ENCODE measurements at places on chromosomes 11 and 22. TPM values are rescaled to one million over a fixed set of nuclear protein-coding genes. Genes with fewer than 3 reads are reported as not detected.

DNA sequence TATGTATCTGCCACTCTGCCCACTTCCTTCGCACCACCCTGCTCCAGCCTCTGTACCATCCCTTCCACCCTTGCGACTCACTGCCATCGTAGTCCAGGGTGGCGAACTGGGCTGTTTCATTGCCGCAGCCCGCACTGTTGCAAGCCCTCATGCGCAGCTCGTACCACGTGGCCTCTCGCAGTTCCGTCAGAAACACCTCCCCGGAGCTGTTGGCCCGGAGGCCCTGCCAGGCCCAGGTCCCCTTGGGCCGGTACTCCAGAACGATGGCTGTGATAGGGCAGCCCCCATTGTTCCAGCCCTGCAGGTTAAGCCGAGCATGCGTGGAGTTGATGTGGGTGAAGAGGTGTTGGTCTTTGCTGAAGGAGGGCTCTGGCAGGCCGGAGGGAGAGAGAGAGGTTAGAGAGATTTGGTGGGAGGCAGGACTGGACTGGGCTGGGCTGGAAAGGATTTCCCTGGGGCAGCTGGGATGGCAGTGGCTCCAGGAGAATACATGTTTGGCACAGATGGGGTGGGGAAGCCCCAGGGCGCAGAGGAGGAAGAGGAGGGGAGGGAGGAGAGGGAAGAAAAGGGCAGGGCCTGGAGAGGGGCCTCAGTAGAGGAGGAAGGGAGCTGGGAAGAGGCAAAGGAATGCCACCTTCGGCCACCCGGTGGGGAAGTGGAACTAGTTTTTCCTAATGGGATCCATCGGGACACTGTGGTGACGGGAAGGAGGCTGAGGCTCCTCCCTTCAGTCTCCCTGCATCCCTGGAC is 109.6 kb downstream of the CEP164 start:
- DNase-seq = no peak

DCHS1 gene
- polyA plus RNA-seq = 36.1 TPM

SCN2B gene
- 3.0 TPM for polyA plus RNA-seq

DNA sequence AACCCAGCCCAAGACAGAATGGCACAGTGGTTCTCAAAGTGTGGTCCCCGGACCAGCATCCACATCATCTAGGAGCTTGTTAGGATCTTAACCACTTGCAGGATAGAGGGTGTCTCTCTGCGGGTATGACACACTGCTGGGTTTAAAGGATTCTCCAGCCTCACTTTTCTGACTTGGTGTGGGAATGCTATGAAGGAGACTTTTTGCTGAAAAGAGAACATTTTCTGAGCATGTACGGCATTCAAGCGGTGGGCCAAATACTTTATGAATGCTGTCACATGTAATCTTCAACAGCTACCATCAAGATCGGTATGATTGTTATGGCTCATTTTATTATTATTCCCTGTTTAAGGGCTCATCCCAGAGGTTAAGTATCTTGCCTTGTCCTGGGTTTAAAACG is 1.8 kb upstream of the CD82 start:
- no peak for DNase-seq

DNA sequence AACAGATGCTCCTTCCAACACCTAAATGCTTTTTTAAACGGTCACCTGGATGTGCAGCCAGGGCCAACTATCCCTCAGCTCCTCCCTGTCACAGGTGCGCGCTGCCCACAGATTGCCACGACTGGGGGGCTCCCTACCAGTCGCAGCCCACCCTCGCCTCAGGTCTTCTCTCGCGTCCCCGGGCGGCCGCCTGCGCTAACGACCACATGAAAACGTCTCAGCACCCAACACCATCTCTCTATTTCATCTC is 469 bp downstream of the ZBED5 start:
- DNase-seq = no peak

DNA sequence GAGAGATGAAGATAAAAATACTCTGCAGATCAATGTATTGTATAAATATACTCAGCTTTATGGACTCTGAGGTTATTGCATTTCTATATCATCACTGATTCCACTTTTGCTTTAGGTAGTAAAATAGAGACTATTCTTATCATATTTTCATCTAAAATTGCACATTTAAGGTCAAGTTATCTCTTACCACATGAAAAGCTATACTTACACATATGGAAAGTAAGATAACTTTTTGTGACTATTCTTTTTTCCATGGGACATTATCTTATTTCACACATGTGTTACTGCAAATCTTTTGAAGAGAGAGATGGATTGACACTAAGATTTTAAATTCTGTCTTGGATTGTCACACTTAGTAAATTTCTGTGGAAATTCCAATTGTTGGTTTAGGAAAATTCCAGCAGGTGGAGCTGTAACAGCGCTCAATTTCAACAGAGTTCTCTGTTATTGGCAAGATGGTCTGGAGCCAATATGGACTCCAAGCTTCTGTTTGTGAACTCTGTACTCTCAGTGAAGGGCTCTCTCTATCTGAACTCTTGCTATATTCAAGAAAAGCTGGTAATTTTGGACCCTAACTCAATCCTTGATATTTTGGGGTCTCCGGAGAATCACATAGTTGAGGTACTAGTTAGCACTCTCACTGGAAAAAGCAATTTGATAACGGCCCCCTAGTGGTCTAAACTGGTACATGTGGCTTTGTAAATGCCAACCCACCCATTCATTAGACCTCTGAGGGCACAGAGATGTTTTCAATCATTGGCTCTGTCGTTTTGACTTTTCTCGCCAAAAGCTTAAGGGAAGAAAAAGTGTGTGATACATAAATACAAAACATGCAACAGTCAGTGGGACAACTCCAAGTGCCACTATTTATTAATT is 429.7 kb downstream of the ETS1 start:
- DNase-seq = peak; percentile 74

- no peak for DNase-seq
These were observed 64.8 kb upstream of the NUP160 start for GRCh38 chr11:47912843-47913437.

GRCh38 chr11:129248618-129249017 is 56.5 kb upstream of the ARHGAP32 start:
- DNase-seq = no peak

- no peak for DNase-seq
These were observed 81.8 kb upstream of the SYN3 start for GRCh38 chr22:33139937-33140336.

- DNase-seq = no peak
These were observed 118.1 kb downstream of the DBX1 start for GRCh38 chr11:20042045-20042639.

ANGPTL5 gene
- not detected for polyA plus RNA-seq

DNA sequence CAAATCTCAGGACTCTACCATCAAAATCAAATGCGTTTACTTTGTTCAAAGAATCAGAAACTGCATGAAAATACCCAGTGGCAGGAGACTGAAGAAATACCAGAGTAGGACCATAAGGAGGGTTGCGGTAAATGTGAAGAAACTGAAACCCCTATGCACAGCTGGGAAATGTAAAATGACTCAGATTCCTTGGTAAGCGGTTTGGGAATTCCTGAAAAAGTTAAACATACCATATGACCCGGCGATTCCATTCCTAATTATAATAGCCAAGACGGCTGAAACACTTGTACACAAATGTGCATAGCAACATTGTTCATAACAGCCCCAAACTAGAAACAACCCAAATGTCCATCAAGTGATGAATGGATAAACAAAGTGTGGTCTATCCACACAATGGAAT is 114.1 kb upstream of the GRAMD1B start:
- DNase-seq = no peak

DNA sequence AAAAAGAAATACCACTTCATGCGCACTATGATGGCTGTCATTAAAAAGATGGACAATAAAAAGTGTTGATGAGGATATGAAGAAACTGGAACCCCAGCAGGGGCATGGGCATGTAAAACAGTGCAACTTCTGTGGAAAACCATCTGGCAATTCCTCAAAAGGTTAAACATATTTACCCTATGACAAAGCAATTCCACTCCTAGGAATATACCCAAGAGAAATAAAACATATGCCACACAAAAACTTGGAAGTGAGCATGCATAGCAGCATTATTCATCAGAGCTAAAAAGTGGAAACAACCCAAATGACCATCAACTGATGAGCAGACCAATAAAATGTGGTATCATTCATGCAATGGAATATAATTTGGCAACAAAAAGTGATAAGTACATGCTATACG is 50.1 kb downstream of the LRRC32 start:
- DNase-seq = no peak

GRCh38 chr11:38402063-38402462 is 1804.0 kb upstream of the RAG2 start:
- DNase-seq = no peak

- no peak for DNase-seq
These were observed 57.0 kb downstream of the GDPD4 start for GRCh38 chr11:77244277-77245027.

GRCh38 chr22:19940536-19941364 is 822 bp upstream of the COMT start:
- no peak for DNase-seq

OR51B5 gene
- 0.20 TPM for polyA plus RNA-seq

CYTH4 gene
- 3.9 TPM for polyA plus RNA-seq

- DNase-seq = no peak
These were observed 55.7 kb upstream of the CLDN5 start for GRCh38 chr22:19579880-19580279.

DNA sequence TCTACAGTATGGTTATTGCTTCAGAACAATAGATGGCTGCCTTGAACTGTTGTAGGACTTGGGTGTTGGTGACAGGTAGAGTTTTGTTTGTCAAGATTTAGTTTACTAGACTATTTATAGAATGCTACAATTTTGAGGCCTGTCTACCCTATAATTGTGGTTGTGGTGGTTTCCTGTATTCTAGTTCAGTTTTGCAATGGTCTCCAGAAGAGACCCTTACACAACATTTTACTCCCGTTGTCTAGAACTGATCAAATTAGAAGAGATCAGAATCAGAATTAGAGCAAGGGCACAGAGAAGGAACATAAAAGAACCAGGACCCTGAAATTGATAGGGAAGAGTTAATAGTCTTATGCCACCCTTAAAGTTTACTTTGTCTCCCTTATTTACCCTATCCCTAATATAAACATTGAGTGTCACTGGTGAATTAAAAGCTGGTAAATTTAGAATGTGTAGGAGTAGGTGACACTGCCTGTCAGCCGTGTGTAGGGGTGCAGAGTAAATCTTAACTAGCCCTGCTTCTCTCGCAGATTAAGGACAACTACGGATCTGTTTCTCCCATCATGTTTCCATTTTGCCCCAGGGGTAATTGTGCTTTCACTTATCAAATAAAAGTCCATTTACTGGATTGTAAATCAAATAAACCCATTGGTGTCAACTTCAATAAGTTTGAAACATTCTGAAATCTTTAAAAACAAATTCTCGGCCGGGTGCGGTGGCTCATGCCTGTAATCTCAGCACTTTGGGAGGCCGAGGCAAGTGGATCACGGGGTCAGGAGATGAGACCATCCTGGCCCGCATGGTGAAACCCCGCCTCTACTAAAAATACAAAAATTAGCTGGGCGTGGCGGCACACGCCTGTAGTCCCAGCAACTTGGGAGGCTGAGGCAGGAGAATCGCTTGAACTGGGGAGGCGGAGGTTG is 10.9 kb upstream of the PHLDB1 start:
- no peak for DNase-seq

SLC5A1 gene
- polyA plus RNA-seq = 0.70 TPM

DNA sequence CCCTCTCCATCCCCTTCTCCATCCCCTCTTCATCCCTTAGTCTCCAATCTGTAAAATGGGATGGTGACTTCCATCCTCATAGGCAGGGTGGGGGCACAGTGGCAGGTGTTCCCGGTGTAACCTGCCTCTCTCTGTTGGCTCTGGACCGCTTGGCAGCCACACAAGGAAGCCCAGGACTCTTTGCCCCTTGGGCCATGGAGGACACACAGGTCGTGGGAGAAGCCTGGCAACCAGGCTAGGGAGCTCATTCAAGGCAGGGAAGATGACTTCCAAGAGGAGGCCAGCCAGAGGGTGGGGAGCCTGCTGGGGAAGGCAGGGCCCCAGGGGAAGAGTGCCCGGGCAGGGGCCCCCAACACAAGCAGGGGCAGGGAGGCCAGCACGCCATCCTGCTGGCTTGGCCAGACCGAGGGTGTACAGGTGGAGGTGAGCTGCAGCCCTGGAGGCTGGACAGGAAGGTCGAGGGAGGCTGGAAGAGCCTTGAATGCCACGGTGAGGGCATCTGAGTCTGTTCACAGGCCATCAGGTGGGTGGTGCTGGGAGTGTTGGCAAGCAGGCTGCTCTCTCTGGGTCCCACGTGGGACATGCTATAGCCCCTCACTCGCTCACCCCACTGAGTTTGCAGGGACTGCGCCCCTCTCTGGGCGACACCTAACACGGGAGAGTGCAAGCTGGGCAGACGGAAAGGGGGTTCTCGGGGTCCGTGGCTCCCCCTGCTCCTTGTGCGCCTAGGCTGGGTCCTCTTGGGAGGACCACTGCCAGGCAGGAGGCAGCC is 15.5 kb upstream of the CTSD start:
- DNase-seq = no peak

DNA sequence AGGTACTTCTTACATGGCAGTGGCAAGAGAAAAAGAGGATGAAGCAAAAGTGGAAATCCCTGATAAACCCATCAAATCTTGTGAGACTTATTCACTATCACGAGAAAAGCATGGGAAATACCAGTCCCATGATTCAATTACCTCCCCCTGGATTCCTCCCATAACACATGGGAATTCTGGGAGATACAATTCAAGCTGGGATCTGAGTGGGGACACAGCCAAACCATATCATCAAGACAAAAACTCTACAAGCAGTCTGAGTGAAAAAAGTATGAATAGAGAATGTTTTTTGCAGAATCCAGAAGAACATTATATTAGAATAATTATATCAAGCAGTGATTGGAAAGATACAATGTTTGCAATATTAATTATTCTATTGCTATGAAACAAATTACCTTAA is 893.7 kb downstream of the FAM181B start:
- DNase-seq = no peak

DNA sequence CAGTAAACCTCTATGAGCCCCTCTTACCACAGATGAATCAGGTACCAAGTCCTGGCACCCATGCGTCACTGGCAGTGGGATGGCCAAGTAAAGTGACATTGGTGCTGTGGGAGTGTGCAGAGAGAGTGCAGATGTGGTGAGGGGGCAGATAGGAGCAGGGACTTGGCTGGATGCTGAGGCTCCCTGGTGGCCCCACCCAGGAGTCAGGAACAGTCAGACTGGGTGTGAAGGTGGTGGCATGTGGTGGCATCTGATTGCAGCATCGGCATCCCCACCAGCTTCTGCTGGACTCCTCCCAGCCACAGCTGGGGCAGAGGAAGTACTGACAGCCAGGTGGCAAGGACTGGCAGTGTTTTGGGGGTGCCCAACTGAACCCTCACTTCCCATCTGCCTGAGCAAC is 11.4 kb downstream of the DGAT2 start:
- no peak for DNase-seq

MUC5AC gene
- polyA plus RNA-seq = 0.03 TPM

Measured in left kidney (tissue), 8 donors.